ENCODE measurements at places on chromosomes 1 and 21.

DNA sequence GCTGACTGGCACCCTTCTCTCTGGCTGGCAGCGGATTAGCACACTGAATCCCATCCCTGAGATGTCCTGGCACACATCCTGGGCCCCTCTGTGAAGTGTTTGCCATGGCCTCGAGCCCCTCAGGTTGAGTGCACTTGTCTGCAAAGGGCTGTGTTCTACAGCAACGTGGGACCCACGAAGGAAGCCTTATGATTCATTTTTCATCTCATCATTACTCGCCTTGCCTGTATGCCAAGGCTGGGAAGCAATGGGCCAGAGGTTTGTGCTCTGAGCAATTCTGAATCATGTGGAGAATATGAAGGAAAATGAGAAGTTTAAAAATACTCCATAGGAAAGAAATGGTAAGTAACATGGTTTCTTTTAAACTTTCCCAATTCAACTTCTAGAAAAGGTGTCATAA, 124.8 kb upstream of the LMO4 start:
- DNase-seq = no peak

- DNase-seq = no peak
Observed at GRCh38 chr1:169460191-169460833, 25.4 kb downstream of the SLC19A2 start.

DNA sequence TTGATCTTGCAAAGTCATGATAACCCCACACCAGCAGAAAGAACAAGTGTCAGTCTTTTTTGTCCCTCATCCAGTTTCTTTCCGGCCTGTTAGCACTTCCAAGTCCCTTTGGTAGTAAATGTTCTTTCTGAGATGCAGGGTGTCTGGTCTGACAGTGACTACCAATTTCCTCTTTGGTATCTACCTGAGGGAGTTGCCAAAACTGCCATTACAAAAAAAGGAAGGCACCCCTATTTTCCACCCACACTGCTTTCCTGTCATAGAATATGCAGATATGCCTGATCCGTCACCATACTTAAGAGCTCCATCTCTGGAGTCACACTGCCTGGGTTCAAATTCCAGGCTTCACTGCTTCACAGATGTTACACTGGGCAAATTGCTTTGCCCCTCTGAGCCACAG, 72.4 kb downstream of the ZNF281 start:
- no peak for DNase-seq

GRCh38 chr1:213383465-213383864, 332.4 kb downstream of the RPS6KC1 start:
- DNase-seq = no peak

DNA sequence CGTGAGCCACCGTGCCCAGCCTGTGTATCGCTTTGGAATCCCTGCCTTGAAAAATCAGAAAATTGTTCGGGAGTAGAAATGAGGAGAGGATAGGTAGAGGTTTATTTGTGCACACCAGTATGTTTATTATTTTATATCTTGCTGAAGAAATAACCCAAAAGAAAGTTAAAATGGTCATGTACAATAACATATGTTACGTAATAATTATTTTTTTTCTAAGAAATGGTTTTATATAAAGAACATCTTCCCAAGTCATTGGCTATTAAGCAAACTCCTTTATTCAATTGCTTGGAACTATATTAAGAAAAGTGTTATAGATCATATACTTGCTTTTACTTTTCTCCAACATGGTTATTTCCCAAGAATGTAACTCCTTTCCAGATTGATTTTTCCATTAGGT, 171.8 kb downstream of the PHTF1 start:
- no peak for DNase-seq

DNA sequence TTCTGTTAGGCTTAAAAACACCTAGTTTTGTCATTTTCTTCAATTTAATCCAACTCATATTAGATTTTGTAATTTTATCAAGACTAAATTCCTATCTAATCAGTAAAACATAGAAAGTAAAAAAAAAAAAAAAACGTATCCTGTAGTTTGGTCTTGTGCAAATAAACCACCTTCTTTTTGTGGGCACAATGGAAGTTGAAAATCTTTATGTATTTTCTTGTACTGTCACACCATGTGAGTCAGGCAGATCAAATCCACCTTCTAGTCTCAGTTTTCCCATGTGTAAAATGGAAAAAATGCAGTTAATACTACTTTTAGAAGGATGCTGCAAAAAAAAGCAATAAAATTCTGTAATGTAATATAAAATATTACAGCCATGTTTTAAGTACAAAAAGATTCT, 129.8 kb downstream of the CYYR1 start:
- DNase-seq = no peak

GRCh38 chr21:16554503-16554902, 824.7 kb downstream of the USP25 start:
- no peak for DNase-seq

- DNase-seq = no peak
Observed at GRCh38 chr1:106978477-106979322, 77.8 kb upstream of the PRMT6 start.

DNA sequence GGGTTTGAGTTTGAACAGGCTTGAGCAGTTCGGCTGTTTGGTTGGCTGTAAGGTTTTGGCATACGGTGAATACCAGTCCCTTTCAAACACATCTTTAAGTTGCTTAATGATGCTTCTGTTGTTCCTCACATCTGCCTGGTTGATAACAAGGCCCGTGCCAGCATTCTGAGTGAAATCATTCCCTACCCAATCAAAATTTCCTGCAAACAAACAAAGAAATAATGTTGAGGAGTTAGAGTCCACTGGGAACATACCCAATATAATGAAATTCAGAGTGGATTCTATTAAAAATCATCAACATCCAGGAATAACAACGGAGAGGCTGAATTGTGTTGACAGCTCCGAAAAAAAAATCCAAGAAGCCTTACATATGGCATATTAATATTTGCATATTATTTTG, 91.0 kb upstream of the MAP1LC3C start:
- DNase-seq = no peak

GRCh38 chr1:3993619-3994375, 93.7 kb upstream of the C1orf174 start:
- DNase-seq = no peak

GRCh38 chr1:200707116-200707515, 31.6 kb upstream of the CAMSAP2 start:
- DNase-seq = no peak

GRCh38 chr1:2061065-2061778, 11.0 kb downstream of the PRKCZ start:
- no peak for DNase-seq

- no peak for DNase-seq
Observed at GRCh38 chr1:53139951-53140361, 2.5 kb downstream of the SLC1A7 start.

- DNase-seq = no peak
Observed at GRCh38 chr1:70140894-70141293, 64.5 kb downstream of the LRRC40 start.

GRCh38 chr1:240621249-240621648, 9.3 kb upstream of the GREM2 start:
- no peak for DNase-seq

GRCh38 chr1:218164111-218164929, 120.8 kb upstream of the RRP15 start:
- no peak for DNase-seq

- DNase-seq = no peak
Observed at GRCh38 chr1:188386161-188386560, 1557.4 kb downstream of the PLA2G4A start.

DNA sequence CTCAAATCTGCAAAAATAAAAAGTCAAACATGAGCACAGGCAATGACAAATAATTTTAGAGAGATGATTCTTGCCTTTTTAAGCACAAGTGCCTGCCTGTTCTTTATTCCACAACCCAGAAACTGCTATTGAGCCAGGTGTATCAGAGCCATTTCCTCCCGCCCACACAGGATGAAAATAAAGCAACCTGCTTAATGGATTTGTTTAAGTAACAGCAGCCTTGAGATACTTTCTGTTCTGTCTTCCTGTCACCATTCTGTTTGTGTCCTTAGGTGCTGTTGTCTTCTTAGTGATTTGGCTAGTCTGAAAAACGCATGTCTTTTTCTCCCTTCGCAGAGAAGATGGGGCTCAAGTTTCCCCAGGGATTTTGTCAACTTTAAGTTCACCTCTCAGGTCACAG, 11.4 kb downstream of the RPE65 start:
- no peak for DNase-seq

DNA sequence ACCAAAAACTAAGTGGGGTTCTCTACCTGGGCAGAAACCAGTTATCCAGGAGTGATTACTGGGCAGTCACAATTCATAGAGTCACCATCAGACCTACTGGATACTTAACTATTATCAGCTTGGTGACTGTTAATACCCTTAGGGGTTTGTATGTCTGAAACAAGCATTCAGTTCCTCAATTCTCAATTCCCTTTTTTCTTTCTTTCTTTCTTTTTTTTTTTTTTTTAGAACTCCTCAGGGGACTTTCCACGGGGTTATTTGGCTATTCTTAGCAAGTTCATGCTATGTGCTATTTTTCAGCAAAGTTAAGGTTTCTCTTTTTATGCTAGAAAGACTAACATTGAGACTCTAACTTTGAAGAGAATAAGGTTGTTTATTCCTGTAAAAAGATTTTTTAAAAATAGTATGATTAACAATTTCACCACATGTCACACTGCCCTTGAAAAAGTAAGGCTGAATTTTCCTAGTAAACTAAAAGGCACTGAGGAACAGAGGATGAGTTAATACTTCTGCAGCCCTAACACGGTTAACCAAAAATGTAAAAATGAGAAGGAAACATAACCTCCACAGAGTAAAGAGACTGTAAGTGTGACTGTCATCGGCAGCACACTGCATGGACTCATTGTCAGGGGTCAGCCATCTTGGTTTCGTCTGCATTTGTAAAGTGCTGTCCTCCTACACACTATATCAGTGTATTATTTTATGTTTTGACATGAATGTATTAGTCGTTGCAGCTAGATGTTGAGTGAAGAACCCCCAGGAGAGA, 310.2 kb downstream of the NTNG1 start:
- DNase-seq = no peak

DNA sequence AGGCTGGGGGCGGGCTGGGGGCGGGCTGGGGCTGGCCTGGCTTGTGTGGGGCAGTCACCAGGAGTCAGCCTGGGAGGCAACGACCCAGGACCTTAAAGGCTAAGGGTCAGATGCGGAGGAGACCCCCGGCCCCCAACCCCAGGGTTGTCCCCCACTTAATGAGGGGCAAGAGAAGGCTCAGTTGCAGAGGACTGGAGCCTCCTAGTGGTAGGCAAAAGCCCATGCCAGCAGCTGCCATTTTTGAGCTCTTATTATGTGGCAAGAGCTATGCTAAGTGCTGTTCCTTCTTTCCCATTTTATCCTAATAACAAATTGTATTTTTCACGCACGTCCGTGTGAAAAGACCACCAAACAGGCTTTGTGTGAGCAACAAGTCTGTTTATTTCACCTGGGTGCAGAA, 8.0 kb downstream of the KIAA1614 start:
- no peak for DNase-seq

DNA sequence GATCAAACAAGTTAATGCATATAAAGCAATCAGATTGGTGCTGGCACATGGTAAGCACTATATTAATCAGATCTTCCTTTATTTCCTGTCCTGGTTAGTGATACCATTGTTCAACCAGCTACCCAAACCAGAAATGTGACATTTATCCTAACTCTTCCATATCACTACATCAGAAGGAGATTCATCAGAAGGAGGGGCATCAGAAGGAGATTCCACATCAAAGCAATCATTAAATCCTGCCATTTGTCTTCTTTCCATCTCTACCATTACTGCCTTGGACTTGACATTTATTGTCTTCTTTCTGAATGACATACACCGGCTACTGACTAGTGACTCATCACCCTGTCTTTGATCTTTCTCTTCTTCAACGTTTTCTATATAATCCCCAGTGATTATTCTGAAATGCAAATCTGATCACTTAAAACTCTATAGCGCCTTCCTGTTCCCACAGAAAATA, 75.0 kb downstream of the DNM3 start:
- DNase-seq = no peak

DNA sequence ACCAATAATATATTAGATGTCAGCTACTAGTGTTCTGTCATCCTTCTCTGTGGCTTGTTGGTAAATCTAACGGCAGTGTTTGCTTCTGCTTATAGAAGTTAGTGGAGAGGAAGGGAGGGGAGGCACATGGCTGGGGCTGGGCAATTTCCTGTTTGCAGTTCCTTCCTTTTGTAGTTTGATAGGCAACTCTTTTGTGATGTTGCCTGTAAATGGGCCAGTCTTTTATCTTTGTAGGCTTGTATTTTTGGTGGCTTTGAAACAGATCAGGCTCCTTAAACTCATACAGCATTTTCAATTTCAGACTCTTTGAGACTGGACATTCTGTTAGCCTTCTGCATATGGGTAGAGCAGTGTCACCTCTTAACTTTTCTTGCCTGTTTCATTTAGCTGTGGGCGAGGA, 48.1 kb downstream of the CDC14A start:
- no peak for DNase-seq

DNA sequence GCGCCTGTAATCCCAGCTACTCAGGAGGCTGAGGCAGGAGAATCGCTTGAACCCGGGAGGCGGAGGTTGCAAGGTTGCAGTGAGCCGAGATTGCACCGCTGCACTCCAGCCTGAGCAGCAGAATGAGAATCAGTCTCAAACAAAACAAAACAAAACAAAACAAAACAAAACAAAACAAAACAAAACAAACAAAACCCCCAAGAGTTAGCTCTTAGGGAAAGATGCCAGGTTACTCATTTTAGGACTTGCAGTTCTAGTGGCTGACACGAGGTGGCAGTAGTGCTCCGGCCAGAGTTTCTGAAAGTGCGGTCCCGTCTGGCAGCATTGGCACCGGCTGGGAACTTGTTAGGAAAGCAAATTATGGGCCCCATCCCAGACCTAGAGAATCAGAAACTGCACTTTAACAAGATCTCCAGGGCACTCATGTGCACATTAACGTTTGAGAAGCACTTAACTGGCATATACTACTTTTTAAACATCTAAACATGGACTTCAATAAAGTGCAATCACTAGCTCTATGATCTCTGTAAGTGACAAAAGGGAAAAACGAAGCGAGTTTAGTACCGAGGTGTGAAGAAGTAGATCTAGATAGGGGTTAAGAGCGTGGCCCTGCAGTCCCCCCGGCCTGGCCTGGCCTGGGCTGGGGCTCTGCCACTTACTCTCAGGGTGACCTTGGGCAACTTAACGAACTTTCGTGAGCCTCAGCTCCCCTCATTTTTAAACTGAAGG, 41.9 kb upstream of the TNFRSF1B start:
- no peak for DNase-seq

DNA sequence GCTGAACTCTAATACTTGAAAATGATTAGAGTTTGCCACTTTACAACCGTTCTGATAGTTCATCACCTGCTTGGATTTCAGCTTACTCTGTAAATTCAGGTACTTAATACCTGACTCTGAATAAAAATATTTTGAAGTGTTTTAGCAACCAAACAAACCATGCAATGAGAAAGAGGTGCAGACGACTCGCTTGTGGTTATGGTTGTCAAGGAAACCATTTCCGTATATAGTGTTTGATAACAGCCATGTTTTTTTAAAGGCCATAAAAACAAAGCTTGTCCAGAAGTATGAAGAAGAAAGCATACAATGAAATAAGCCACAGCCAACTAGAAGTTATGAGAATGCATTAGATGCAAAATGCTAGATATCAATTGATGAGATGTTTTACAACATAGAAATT, 167.2 kb upstream of the HMCN1 start:
- no peak for DNase-seq

GRCh38 chr1:54046671-54047383, 6.2 kb downstream of the TMEM59 start:
- DNase-seq = no peak
